SW480 (cell line): ENCODE measurements at places on chromosomes 5 and 9.
A peak's percentile ranks its signal among the peaks of the same experiment; 100 is the strongest.

DNA sequence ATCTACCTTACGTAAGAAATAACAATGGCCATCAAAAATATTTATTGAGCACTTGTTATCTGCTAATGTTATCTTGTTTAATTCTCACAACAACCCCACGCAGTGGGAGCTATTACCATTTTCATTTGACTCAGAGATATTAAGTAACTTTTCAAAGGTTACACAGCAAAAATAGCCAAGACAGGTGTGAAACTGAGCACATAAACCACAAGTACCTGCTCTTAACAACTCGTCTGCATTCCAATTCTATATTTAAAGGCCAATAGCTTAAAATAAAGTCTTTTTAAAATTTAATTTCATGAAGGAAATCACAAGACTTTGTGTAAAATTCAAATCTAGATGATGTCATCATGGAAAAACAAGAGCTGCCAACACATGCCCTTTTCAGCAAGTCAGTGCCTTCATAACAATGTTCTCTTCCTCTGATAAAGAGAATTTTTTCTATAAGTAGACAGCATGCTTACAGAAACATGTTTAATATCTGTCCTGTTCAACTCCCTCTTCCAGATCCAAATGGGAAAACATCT lies 111.6 kb downstream of the MED10 start:
- DNase-seq: no peak

- DNase-seq: no peak
These were observed 48.9 kb upstream of the CHD1 start for GRCh38 chr5:98977723-98978122.

- no peak for DNase-seq
These were observed 77.8 kb downstream of the TTLL11 start for GRCh38 chr9:122015170-122015821.

DNA sequence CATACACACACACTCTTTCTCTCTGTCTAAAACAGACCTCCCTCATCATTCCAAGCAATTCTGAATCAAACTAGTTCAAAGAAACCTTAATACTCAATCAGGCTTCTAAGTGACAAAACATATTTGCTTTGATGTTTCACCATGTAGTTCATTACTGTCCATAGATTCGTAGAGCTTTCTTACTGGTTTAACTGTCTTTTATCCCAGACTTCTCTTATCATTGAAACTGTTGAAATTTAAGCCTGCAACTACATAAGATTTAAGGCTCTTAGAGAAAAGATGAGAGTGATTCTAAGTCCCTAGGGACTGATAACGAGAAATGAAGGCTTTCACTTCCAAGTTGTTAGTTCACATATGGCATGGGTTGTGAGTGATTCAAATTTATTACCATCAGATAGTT lies 11.0 kb upstream of the PLAC8L1 start:
- no peak for DNase-seq

GRCh38 chr5:170896779-170897178 lies 35.0 kb downstream of the RANBP17 start:
- DNase-seq: no peak

DNA sequence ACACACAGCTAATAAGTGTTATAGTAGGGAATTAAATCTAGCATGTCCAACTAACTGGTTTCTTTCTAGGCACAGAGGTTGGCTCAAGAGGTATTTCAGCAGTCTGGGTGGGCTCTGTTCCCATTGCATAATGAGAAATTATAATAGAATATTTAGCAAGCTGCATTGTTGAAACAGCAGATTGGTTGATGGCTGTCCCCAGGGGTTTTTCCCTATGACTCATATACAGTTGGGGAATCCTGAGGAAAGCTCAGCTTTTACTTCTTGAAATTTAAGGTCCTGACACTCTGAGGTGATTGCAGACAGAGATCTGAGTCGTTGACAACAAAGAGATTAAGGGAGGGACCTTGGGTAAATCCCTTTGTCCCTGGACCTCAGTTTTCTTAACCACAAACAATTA lies 38.3 kb upstream of the TNFSF8 start:
- no peak for DNase-seq

DNA sequence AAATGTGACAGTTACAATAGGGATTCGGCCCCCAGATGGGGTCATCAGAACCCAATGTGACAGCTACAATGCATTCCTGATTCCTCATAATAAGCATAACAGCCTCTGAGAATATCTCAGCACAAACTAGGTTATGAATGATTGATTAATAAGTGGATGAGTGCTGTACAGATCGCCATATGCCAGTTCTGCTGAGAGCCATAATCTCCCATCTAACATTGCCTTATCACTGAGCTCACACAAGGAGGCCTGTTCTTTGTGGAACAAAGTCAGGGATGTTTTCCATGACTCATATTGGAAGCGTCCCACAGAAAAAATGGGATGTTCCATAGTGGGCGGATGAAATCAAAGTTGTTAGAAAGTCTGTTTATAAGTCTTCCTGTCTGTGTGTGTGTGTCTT lies 89.6 kb downstream of the KIF4B start:
- peak; percentile 17 for DNase-seq

- DNase-seq: no peak
These were observed 161.8 kb downstream of the ICE1 start for GRCh38 chr5:5584236-5584745.

- DNase-seq: no peak
These were observed 19.6 kb upstream of the ZNF462 start for GRCh38 chr9:106843371-106843770.

DNA sequence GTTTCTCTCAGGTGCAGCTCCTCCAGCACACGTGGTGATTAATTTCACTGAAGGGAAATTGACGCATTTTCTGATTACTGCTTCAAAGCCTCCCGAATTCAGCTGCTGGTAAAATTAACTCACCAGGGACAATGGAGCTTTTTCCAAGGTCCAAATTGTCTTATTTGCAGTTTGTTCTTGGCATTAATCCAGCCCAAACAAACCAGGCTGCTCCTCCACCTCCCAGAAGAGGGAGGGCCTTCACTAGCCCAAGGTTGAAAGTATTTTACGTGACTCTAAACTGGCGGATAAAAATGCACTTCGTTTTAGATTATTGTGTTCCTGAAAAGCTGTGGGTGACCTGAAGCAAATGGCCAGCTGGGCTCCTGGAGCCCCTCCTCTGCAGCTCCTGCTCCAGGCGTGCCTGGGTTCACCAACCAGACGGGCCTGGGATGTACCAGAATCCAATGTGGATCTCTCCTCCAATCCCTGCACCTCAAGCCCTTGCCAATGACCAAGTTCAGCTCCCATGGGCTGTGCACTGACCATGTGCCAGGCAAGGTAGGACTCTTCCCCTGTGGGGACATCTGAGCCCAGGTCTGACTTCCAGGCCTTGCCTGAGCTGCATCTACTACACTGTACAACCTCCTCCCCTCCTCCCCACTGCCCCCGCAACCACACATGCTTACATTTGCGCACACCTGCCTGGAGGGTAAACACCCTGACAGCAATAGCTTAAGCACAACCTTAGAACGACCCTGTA lies 193.4 kb downstream of the CDK5RAP2 start:
- no peak for DNase-seq

DNA sequence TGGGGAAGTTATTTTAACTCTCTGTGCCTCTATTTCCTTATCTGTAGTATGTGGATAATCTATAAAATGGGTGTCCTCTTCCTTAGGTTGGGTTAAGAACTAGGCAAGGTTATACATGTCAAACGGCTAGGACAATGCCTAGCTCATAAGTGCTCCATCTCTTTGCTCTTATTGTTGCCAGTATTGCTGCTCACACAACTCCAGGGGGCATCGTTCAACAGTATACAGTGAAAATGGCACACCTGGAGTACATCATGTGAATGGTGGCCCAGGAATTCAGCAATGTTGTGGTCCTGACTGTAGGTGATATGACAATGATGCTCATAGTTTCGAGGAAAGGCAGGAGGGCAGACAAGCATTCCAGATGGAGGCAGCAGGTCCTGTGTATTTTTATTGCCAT lies 30.1 kb downstream of the SLIT3 start:
- DNase-seq: no peak

- DNase-seq: no peak
These were observed 213.1 kb upstream of the POU5F2 start for GRCh38 chr5:93954421-93955069.

GRCh38 chr9:96420468-96421219 lies 2.5 kb upstream of the ZNF367 start:
- DNase-seq: peak; percentile 97

DNA sequence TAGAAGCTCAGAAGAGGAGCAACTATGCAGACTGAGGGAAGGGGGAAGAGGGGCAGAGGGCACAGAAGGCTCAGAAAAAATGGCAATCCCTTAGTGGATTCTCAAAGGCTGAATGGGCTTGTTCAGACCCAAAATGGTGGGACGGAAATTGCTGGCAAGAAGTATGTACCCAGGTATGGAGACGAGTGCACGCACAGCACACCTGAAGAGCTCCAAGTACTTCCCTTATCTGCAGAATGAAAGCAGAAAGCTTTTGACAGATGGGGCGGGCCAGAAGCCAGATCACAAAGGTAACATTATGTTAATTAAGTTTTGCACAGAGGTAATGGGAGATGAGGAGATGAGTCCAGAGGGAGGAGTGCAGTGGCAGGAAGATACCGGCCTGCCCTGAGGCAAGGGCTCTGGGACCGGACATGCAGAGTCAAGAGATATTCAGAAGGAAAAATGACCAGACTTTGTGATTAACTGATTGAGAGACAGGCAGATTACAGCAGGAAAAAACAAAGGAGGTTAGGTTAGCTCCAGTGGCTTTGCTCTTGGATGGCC lies 138.1 kb upstream of the PIK3R1 start:
- DNase-seq: no peak

- DNase-seq: no peak
These were observed 2.8 kb upstream of the SMARCA2 start for GRCh38 chr9:2012347-2012746.

- no peak for DNase-seq
These were observed 13.7 kb downstream of the DOCK2 start for GRCh38 chr5:169650701-169651331.

DNA sequence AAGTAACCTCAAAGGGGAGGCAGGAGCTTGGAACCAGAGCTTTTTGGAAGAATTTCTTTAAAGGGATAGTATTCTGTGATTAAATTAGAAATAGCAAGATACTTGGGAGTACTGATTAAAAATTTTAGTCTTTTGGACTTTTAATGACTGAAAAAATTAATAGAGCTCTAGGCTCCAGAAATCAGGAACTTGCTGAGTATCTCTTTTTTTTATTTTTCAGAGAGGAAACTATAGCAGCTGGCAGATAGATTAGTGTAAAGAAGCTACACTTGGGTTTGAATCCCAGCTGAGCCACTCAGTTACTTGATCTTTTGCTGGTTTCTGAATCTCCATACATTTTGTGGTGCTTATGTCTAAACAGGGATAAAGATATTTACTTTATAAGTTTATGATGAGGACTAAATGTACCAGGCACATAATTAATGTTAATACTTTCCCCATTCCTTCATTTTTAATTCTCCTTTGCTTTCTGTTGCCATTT lies 94.2 kb upstream of the TNC start:
- no peak for DNase-seq

GRCh38 chr9:87118594-87118993 lies 171.3 kb upstream of the GAS1 start:
- no peak for DNase-seq

DNA sequence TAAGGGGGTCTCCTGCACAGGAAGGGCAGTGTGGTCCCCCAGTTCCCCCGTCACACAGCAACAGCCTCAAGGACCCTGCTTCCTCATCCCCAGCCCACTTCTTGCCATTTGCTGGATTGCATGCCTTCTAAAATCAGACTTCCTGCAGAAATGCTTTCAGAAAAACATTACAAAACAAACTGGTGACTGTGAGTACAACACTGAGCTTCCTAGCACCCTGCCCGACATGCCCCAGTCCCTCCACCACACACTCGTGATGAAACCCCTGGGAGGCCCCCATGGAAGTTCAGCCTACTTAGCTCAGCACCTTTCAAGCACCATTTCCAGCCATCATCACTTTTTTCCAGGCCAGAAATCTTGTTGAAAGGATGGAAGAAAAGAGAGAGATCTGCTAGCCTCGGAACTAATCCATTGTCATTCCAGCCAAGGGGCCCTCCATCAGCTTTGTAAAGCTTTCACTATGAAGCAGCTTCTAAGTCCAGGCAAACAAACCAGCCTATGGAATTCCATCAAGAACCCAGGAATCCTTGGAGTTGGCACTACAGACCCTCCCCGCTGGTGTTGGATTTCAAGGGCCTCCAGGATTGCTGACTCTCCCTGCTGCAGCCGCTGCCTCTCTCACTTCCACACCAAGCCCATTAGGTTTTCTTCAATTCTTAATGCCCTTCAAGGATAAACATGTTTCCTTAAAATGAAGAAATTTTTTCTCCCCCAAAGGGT lies 114.6 kb downstream of the C5orf15 start:
- no peak for DNase-seq

DNA sequence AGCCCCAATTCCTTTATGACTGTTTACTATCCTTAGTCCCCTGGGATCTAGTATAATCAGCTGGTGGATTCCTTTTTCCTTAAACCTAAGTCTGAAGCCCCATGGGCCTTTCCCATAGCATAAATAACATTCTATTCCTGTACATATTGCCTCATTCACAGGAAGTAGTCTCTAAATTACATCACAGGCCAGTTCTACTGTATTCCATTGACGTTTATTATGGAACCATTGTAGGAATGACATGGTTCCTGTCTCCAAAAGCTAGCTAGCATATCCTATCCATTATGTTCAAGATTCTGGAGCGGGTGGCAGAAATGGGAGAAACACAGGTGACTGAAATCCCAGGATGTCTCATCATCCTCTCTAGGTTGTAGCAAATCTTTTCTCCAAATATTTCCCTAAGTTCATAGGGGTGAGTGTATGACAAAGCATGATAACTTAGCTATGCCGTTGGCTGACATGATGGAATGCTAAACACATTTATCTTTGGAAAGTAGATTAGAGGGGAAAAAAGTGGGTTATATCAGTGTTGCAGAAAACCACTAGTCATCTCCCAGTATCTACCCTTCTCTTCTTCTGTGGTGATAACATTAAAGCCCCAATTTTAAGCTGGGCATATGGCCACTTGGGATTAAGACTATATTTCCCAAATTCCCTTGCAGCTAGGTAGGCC lies 140.1 kb downstream of the FGF1 start:
- DNase-seq: no peak

GRCh38 chr9:128048663-128049062 lies 18.5 kb downstream of the NAIF1 start:
- no peak for DNase-seq

- no peak for DNase-seq
These were observed 103.1 kb upstream of the ISL1 start for GRCh38 chr5:51279983-51280706.

DNA sequence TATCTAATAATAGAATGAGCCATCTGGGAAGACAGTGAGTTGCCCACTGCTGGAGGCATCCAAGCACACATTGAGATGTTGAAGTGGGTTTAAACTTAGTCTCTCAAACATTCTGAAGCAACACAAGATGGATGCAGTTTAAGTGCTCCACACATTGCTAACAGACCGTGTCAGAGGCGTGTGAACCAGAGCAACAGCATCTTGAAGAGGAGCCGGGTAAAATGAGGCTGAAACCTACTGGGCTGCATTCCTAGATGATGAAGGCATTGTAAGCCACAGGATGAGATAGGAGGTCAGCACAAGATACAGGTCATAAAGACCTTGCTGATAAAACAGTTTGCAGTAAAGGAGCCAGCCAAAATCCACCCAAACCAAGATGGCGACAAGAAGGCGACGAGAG lies 73.5 kb upstream of the TMEM215 start:
- no peak for DNase-seq
